GM13977 (cell line): ENCODE measurements at places on chromosomes 16 and 17.

DNA sequence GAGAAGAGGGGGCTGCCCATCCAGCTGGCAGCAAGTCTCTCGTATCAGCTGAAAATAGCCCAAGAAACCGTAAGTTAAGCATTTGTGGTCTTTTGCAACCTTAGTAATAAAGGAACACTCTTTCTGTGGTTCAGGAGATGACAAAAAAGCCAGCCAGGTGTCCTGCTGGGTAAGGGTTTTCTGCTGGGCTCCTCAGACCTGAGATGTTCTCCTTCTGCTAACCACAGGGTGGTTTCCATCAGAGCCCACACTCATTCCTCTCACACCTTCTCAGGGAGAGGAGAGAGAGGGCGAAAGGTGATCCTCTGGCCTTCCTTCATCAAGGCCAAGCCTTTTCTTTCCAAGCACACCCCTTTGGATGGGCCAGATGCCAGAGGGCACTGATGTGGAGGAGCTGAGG, 70.7 kb downstream of the TEX14 start:
- peak; percentile 59 for DNase-seq

DNA sequence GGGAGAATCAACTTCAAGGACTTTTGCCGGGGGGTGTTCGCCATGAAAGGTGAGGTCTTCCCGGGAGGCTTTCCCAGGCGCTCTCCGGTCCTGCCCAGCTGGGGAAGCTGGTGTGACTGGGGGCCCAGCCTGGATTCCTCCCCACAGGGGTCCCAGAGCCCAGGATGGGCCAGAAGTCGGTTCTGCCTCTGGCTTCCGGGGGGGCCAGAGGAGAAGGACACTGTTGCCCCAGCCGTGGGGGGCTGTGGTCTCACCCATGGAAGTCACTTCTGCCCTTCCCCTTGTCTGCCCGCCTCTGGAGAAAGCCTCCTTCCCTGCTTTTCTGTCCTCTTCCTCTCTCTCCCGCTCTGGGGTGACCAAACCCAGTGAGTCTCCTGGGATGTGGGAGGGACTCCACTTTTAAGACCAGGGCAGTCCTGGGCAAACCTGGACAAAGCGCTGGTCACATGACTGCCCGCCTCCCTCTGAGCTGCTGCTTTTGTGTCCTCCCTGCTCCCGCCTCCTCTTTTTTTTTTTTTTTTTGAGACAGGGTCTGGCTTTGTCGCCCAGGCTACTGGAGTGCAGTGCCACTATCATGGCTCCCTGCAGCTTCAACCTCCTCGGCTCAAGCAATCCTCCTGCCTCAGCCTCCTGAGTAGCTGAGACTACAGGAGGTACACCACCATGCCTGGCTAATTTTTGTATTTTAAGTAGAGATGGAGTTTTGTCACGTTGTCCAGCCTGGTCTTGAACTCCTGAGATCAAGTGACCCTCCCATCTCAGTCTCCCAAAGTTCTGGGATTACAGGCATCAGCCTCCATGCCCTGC, 40.6 kb downstream of the RAB11FIP4 start:
- no peak for DNase-seq

DNA sequence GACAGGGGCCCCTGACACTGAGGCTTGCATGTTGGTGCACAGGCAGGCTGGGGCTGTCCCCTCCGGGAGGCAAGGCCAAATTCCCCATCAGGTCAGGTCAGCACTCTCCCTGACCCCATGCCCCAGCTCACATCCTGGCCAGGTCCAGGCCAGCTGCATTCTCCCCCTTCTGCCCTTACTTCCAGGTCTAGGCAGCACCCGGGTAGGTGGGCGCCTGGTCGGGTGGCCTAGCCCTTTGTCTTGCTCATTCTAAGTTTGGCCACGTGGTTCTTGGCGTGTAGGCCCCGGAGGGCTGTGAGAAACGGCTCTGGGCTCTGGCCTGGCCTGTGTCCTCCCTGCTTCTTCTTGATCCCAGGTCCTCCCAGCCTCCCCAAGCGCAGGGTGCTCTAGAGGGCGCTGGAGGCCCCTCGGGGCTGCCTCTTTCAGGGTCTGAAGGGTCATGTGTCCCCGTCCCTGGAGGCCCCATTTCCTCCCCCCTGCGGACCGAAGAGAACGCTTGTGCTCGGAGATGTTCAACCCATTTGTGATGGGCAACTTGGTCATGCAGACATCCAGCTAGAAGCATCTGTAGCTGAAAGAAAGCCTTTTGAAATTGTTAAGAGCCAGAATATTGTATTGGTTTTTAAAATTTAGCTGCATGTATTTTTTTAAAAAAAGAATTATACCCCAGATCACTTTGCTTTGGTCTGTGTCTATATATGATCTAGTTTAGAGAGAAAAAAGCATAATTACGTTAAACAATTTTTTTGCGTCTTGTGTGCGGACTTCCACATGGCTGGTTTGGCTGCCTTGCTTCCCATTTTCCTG, 6.7 kb downstream of the BAHCC1 start:
- DNase-seq: no peak

GRCh38 chr17:15341385-15341849, at the start of gene TEKT3:
TSS of gene TEKT3 (minus strand) at chr17:15341597. CDS start at chr17:15331585, 10,012 bp downstream.
- DNase-seq: no peak

GRCh38 chr17:8057691-8058114, 18.8 kb downstream of the ALOX15B start:
- peak; percentile 84 for DNase-seq
